Activated CD8-positive, alpha-beta memory T cell treated with anti-CD3 and anti-CD28 coated beads for 1 hour (primary cell): ENCODE measurements at places on chromosomes 7 and 10.

DNA sequence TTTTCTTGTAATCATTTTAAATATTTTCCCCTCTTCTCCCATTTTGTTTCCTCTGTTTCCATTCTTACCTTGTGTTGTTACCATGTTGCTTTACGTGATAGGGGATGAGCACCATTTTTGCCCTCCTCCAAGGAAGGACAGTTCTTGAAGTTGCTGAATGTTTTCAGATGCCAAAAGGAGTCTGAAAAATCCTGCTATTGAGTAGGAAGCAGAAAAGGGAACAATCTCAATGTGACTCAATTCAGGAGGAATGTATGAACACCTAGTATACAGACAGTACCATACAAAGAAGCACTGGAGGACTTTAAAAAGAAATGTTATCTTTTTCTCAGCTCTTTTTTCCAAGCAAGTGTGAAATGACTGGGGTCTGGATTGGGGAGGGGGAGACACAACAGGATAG, 5.1 kb upstream of the NAMPT start:
- DNase-seq = no peak

- DNase-seq = no peak
These were observed 89.5 kb upstream of the CCDC6 start for GRCh38 chr10:59995862-59996261.

- DNase-seq = no peak
These were observed 196.4 kb downstream of the FAM107B start for GRCh38 chr10:14578060-14578952.

- DNase-seq = no peak
These were observed 94.9 kb downstream of the SVOPL start for GRCh38 chr7:138606236-138606635.

DNA sequence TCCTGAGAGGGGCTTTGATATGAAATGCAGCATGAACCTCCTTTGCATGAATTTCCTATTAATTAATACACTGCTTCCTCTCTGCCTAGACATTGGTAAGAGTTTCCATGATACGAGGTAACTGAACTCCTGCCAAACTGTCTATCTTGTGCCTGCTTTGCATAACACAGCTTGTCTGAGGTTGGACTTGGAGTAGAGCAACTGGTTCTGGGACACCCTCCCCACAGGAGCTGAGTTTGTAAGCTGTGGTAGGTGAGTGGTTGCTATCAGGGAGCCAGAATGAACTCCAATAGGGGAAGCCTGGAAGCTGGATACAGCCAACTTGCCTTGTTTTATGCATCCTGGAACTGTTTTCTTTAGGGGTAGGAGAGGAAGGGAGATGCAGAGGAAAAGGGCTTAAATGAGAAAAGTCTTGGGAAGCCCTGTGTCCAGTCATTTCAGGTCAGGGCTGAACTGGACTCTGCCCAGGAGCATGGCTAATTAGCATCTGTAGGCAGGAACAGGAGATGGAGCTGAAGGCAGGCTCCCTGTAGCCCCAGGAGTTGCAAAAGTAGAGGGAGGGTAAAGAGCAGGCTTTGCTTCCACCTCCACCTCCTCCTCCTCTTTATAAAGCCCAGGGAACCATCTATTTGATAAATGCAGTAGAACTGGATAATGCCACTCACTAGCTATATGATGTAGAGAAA, 73.2 kb upstream of the GPR158 start:
- DNase-seq = no peak

DNA sequence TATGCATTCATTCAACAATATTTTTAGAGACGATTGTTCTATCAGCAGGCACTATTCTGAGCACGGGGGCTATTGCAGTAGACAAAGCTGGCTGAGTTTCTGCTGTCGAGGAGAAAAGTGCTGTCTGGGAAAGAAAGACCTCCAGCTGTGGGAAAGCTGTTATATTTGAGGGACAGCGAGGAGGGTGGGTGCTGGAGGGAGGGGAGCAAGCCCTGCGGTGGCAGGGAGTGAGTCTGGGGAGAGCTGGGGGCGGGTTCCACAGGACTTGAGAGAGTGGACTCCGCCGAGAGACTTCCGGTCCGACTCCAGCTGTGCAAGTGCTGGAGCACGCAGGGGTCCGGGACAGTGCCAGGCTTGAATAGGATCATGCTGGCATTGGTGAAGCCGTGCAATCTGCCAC, 602.1 kb upstream of the FOXK1 start:
- no peak for DNase-seq

DNA sequence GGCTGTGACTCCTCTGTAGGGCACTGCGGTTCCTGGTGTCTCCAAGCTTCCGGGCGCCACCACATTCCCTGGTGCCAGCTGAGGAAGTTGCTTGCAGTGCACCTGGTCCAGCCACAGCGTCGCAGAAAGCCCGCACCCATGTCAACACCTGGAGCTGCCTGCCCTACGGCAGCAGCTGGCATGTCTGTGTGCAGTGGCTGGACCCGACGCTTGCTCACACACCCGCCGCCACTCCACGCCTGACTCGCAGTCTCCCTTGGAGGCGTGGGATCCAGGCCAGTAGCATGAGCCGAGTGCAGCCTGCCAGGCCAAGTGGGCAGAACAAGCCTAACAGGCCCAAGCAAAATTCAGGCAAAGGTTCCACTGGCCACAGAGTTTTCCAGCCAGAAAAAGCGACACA, 118.1 kb upstream of the PHF14 start:
- no peak for DNase-seq

- no peak for DNase-seq
These were observed 14.5 kb upstream of the EGR2 start for GRCh38 chr10:62830679-62831078.

DNA sequence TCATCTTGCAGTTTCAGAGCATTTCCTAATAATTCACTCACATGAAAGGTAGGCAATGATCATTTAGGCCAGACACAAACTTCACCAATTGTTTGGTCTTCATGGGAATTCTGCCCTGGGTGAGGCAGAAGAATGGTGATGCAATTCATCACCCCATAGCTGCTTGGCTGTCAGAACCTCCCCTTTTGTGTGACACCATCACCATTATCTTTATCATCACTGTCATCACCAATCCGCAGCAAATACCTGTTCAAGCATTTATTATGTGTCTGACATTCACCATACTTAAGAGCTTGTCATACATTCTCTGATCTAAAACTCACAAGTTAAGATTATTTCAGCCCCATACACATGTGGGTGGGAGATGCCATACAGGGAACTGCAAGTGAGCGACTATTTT, 799.5 kb upstream of the LRRN3 start:
- DNase-seq = no peak

- no peak for DNase-seq
These were observed 73.3 kb downstream of the WIPF3 start for GRCh38 chr7:29879609-29880008.

GRCh38 chr10:132961787-132962622, 19.6 kb upstream of the CFAP46 start:
- DNase-seq = peak; percentile 10
